Non-pigmented ciliary epithelial cell (primary cell): ENCODE measurements at places on chromosomes 11 and 22.

DNA sequence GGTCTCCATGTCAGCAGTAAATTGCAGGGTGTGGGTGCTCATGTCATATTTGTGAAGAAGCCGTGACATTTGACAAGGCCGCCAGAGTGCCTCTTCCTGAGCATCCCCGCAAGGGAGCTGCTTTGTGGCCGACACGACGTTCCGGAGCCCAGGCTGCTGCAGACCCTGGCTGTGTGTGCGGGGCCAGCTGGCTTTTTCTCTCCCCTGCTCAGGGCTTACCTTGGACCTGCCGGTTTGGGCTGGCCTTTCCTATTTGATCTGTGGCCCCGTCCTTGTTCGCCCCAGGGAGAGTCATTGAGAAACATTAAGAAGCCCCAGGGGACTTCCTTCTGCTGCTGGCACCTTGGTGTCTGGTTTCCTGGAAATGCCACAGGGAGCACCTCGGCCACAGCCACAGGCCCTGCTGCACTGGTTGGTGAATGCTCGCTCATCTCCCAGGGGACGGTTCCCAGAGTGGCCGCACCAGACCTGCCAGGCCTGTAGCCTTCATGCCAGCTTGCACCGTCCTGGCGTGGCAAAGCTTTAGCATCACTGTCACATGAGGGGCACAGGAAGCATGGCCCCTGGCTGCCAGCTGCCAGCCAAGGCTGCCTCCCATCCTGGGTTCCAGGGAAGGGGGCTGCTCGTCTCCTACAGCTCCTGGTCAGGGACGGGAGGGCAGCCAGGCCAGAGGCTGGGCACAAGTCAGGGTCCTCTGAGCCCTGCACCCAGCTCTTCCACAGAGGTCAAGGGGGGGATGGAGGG, 5.4 kb downstream of the GRK2 start:
- DNase-seq = no peak

- DNase-seq = no peak
Observed at GRCh38 chr11:57674251-57674650, 6.3 kb downstream of the ZDHHC5 start.

DNA sequence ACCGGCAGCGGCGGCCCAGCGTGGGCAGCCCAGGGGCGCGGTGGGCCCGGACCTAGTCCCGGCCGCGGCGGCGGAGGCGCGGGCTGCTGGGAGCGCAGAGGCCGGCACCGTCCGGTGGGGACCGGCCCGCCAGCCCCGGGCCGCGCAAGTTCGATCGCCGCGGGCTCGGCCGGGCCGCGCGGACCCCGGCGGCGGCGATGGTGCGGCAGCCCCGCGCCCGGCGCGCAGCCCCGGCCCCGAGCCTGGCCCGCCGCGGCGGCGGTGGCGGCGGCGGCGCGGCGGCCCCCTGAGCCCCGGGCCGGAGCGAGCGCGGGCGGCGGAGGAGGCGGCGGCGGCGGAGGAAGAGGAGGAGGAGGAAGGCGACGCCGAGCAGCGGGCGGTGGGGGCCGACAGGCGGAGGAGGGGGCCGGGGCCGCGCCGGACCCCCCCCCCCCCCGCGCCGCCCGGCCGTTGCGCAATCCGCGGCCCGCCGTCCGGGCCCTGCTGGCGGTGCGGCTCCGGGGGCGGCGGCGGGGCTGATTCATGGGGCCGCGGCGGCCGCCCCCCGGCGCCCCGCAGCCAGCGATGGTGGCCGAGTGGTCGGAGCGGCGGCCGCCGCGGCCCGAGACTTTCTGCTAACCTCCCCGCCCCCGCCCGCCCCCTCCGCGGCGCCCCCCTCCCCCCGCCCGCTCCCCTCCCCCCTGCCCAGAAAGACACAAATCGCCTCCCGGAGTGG, 1251.9 kb downstream of the BRD1 start:
- DNase-seq = no peak

- DNase-seq = no peak
Observed at GRCh38 chr22:37183432-37184379, 4.3 kb downstream of the C1QTNF6 start.

DNA sequence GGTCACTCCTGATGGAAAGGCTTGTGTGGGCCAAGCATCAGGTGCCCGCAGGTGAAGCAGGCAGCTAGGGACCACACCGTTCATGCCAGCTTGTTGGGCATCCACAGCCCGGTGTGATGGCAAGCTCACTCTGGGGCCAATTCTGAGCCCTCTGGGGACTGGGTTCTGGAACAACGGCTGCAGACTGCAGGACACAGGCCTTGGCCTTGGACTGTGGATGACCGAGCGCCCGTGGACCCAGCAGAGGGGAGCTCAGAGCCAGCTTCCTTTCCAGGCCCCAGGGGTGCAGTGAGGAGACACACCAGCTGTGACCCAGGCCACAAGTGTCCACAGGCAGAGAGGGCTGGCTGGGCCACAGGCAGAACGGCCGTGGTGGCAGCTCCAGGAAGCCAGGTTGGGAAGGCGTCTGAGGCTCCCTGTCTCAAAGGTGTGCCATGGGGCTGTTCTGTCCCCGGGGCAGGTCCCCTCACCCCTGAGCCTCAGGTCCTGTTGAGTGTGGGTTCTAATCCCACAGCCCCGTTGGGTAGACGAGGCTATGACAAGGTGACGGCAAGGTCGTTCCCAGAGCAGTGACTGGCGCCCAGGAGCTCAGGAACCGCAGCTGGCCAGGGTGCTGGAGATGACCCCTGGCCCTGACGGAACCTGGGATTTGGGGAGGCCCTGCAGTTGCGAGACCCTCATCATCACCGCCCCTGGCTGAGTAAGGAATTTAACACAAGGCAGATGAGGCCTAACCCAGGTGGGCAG, 1079.4 kb downstream of the BRD1 start:
- no peak for DNase-seq

DNA sequence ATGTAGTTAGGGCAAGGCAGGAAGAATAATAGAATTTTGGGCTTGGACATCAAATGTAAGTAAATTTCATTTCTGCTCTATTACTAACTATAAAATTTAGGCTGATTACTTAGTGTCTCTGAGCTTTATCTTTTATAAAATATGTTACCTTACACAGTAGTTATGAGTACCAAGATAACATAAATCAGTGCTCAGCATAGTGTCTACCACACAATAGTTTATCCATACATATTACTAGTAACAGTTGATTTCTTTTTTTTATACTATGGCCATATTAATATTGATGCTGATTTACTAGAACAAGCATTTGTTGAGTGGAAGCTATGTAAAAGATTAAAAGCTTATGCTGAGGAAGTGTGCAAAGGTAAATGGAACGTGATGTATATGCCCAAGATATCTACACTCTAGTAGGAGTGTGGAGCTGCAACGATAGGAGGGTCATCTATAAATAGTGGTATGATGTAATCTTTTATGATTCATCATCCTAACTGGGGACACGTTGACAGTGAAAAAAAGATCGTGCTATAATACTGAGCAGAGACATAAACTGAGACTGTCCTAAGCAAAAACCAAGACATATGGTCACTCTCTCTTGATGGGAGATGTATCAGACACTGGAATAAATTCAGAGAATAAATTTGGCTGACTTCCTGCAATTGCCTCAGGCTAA, 8.7 kb upstream of the SLC5A12 start:
- no peak for DNase-seq

GRCh38 chr11:45942381-45942780, 19.9 kb downstream of the LARGE2 start:
- no peak for DNase-seq

DNA sequence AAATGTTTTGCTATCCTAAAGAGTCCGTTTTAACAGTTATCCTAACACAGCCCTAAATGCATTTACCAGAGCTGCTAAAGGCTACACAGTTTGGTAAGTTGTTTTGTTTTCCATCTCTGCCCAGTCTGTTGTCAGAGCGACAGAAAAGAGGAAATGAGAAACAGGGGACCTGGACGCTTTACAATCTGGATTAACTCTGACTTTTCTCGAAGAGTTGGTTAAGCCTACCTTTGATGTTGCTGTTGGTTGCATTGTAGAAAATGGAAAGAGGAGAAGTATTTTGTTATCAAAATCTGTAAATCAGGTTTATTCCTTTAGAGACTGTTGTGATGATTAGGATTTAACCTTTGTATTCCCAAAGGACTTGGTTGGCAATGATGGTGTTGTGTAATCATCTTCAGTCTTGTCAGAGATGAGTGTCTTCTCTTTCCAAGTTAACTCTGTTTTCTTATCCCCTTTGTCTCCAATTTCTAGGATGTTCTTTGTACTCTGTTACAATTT, 481 bp downstream of the ANGPTL5 start:
- no peak for DNase-seq

DNA sequence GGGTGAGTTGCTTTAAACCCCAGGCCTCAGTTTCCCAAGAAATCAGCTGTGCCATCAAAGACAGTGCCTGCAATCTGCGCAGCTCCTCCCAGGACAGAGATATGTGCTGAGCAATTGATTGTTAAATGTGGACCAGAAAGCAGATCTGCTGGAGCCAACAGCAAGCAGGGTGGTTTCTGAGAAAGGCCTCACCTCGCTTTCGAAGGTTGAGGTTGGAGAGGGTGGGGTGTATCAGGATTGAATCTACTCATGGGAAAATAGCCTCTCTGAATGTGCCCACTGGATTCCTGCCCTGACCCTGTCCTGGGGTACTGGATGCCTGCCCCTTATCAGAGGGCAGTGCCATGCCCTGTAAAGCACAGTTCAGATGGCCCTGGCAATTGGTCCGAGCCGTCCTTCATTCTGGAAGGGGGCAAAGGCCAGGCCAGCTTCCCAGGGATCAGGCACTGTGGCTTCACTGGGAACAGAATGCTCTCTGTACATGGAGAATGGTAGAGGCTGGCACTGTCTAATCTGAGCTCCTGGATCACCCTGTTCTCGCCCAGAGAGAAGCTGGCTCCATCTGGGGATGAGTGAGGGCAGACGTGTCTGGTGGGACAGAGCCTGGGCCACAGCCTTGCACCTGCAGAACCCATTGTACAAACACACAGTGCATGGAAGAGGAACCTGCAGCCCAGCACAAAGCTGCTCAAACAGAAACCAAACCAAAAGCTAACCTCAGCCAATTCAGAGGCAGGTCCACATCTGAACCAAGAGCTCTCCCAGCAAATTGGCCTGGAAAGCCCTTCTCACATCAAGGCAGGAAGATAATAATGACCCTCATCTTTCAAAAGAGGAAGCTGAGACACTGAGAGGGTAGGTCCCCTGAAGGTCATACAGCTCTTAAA, 15.2 kb downstream of the DHCR7 start:
- no peak for DNase-seq

GRCh38 chr11:101034076-101034475, 95.5 kb downstream of the PGR start:
- DNase-seq = no peak

DNA sequence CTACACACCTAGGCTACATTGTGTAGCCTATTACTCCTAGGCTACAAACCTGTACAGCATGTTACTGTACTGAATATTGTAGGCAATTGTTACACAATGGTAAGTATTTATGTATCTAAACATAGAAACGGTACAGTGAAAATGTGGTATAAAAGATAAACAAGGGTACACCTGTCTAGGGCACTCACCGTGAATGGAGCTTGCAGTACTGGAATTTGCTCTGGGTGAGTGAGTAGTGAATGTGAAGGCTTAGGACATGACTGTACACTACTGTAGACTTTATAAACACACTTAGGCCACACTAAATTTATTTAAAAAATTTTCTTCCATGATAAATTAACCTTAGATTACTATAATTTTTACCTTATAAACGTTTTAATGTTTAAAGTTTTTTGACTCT, 171.7 kb upstream of the NCAM1 start:
- DNase-seq = no peak

DNA sequence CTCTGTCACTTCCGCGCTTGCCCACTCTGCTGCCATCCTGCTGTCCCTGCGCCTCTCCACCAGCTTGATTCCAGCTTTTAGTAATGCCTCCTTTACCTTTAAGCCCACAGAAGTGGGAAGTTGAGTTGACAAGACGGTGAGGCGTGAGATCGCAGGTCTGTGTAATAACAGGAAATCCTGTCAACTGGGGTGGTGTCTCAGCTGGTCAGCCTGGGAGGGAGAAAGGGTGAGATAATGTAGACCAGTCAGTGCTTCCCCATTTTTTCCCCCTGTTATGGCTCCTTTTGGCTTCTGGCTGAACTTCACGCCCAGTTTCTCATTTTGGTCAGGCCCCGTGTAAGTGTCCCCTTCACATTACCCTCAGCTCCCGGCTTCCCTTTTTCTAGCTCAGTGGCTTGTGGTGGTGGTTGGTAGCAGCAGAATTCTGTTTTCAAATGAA, 98.9 kb downstream of the TRAF6 start:
- DNase-seq = no peak

DNA sequence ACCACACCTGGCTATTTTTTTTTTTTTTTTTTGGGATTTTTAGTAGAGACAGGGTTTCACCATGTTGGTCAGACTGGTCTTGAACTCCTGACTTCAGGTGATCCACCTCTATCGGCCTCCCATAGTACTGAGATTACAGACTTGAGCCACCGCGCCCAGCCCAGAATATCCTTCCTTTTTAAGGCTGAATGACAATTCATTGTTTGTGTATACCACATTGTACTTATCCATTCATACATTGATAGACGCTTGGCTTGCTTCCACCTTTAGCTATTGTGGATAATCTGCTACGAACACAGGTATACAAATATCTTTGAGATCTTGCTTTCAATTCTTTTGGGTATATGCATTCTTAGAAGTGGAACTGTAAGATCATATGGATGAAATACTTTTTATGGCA, 10.8 kb upstream of the RASSF10 start:
- no peak for DNase-seq

GRCh38 chr11:363948-364761, 5.1 kb upstream of the B4GALNT4 start:
- no peak for DNase-seq

DNA sequence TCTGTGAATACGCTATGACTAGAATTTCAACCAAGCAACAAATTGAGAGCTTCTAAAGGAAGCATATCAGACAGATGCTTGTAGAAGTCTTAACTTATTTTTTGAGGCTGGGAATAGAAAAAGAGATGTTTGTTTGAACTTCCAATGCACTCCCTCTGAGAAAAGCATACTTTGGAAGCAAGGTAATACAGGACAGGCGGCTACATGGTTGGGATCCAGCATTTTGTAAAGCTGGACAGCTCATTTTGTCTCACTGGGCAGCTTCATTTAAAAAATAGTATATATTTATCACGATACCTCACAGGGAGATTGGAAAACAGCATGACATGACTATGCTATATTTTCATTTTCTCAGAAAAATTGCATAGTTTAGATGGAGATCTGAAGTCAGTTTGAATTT, 821.3 kb upstream of the API5 start:
- no peak for DNase-seq
